ENCODE measurements at places on chromosomes 12 and 14. TPM values are rescaled to one million over a fixed set of nuclear protein-coding genes. Genes with fewer than 3 reads are reported as not detected.

Gene FOXG1
- total RNA-seq = 4.8 TPM

Gene IGF1
- 0.17 TPM for total RNA-seq

DNA sequence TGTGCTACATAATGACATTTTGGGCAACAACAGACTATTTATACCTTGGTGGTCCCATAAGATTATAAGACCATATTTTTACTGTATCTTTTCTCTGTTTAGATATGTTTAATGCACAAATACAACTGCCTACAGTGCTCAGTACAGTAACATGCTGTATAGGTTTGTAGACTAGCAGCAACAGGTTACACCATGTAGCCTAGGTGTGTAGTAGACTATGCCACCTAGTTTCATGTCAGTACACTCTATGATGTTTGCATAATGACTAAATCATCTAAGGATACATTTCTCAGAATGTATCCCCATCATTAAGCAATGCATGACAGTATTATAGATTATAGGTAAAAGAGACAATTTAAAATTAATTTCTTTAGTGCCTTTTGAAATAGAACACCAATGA, 30.7 kb upstream of the CEBPE start:
- DNase-seq = no peak

DNA sequence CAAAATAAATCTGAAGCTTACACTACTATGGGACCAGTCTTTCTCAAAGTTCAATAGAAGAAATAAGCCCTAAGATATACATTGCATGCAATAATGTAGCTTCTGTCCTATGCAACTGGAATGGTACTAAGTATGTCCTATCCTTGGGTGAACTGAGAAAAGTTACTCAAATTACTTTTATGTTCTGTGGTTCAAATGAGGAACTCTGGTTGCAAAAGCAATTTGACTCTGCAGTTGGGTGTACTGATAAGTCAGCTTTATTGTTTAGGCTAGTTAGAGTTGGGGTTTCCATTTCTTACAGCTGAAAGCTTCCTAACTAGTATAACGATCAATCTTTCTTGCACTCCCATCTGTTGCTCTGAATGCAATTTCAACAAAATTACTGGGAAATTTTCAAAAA, 29.2 kb downstream of the GPR135 start:
- DNase-seq = no peak

GRCh38 chr12:4447151-4447550, 1.5 kb upstream of the FGF6 start:
- no peak for DNase-seq

Data from H4 (cell line).